ENCODE measurements at places on chromosomes 1 and 21.

DNA sequence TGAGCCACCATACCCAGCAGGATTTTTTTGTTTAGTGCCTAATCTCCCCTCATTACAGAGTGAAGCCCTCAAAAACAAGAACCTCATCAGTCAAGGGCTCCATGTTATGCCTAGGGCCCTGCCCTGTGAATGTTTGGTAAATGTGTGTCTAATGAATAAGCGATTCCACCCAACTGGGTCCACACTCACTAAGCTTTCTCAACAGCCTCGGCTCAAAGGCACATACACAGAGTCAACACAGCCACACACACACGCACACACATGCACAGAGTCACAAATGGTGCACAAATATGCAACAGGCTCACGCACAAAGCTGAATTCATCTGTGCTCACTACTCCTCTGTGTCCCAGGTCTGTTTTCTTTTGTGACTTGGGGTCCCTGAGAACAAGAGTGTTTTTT, 11.7 kb upstream of the SYNC start:
- no peak for DNase-seq

- no peak for DNase-seq
Observed at GRCh38 chr21:45935628-45936027, 45.9 kb upstream of the COL6A1 start.

GRCh38 chr1:43963890-43964289, 5.9 kb upstream of the DPH2 start:
- no peak for DNase-seq

GRCh38 chr1:78370779-78371482, 119.8 kb upstream of the PTGFR start:
- no peak for DNase-seq

GRCh38 chr1:234925440-234926263, 203.0 kb downstream of the TOMM20 start:
- no peak for DNase-seq

- no peak for DNase-seq
Observed at GRCh38 chr1:79355090-79355489, 348.6 kb upstream of the ADGRL4 start.

GRCh38 chr1:181023265-181024057, 791 bp upstream of the STX6 start:
- DNase-seq, result no peak

DNA sequence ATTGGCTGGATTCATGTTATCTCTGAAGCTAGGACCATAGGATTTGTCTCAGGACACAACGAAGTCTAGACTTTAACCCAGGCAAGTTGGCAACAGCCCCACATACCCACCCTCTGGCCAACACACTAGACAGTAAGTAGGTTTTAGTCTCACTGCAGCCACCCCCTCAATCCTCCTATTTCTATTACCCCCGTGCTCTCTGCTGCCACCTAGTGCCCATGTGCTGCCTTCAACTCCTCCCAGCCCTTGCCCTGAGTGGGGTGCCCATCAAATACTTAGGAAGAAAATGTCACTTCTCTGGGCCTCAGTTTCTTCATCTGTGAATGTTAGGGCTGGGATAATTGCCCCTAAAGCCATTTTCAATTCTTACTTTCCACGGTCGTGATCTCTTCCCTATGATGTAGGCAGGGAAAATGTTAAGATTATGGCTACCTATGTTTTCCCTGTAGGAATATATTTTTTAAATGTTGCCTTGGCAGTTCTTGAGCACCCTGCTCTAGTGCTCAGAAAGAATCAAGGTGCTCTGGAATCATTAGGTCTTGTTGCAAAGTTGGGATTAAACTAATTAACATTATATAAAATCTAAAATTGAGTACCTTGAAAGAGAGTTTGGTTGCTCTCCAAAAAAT, 213.0 kb downstream of the LMX1A start:
- DNase-seq, result no peak

- no peak for DNase-seq
Observed at GRCh38 chr1:247482747-247483146, 24.8 kb upstream of the OR2B11 start.

DNA sequence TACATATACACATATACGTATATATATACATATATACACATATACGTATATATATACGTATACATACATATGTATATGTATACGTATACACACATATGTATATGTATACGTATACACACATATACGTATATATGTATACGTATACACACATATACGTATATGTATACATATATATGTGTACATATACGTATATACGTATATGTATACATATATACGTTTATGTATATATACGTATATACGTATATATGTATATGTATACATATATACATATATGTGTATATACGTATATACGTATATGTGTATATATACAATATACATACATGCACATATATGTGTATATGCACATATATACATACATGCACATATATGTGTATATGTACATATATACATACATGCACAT, 396.2 kb upstream of the DUSP10 start:
- DNase-seq, result no peak

Data from GF-D8 (cell line).